ENCODE measurements at places on chromosomes 4 and X.

- no peak for DNase-seq
Measured at GRCh38 chr4:88854481-88854880, 156.9 kb upstream of the NAP1L5 start.

DNA sequence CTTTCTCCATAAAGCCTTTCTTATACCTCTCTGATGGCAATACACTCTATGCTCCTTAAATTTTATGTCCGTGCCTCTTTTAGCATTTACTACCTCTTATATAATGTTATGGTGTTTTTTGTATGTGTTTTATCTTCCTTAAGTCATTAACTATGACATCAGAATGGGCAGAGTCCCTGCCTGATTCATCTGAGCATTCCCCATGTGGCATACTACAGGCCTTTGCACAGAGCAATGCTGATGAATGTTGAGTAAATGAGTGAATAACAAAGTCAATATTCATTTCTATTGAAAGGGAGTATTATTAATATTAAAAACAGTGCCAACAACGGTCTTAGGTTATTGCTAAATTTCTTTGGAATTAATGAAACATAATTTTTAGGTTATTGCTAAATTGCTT, 18.8 kb upstream of the RPS6KA3 start:
- DNase-seq, result no peak

- no peak for DNase-seq
Measured at GRCh38 chr4:181728305-181728966, 514.8 kb upstream of the TENM3 start.

GRCh38 chr4:145289403-145290076, 109.2 kb upstream of the OTUD4 start:
- no peak for DNase-seq

DNA sequence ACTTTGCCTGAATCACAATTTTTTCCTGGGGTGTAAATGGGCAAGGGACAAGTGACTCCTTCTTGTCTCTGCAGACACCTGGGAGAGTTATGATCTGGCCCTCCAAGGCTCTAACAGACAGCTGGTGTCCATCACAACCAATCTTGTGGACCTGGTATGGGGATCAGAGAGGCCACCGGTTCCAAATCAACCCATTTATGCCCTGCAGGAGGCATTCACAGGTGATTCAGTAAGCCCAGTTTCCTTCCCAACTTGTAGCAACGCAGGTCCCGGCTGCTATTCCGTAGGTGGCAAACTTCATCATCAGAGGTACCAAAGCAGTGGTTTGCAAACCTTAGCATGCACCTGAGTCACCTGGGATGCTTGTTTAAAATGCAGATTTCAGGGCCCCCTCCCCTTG, 8.8 kb downstream of the XPNPEP2 start:
- no peak for DNase-seq

DNA sequence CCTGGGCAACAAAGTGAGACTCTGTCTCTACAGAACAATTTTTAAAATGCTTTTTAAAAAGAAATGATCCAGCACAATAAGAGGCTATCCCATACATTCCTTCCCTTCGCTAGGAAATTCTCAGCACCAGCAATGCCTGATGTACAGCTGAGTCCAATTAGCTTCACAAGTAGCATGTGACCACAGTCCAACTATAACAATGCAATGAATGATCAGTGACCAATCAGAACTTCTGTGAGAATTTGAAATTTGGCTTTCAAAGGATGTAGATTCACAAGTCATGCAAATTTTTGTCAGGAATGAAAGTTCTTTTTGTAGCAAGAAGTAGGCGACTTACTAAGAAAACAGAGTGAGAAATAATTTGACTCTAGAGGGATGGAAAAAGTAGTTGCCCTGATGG, 278.5 kb upstream of the UGT8 start:
- no peak for DNase-seq

DNA sequence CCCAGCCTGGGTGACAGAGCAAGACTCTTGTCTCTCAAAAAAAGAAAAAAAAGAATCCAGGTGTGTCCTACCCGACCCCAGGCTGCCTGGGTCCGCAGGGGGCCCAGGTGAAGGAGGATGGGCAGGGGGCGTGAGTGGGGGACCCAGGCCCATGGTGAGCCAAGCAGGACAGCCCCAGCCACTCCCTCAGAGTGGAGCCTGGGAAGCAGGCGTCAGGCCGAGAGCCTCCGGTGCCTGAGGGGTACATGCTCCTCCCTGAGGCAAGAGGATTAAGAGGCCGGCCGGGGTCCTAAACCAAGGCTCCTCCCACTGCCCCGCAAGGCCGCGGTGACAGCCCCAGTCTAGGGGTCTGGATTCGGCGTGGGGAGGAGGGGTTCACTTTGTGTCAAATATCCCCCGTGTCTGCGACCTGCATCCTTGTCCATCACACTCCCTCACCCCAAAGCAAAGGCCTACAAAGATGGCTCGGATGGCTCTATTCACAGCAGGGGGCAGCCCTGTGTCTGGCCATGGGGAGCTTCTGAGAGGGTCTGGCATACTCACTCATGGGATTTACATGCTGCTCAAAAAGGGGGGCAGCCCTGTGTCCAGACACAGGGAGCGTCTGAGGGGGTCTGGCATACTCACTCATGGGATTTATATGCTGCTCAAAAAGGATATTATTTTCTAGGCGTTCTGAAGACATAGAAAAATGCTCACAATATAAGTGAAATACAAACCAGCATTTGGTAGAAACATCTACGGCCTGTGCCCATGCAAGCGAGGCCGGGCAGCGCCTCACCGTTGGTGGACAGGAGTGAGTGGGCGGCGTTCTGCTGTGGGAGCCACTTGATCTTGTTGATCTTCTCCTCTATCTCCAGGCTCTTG, 94.6 kb downstream of the PPP2R2C start:
- DNase-seq, result no peak

DNA sequence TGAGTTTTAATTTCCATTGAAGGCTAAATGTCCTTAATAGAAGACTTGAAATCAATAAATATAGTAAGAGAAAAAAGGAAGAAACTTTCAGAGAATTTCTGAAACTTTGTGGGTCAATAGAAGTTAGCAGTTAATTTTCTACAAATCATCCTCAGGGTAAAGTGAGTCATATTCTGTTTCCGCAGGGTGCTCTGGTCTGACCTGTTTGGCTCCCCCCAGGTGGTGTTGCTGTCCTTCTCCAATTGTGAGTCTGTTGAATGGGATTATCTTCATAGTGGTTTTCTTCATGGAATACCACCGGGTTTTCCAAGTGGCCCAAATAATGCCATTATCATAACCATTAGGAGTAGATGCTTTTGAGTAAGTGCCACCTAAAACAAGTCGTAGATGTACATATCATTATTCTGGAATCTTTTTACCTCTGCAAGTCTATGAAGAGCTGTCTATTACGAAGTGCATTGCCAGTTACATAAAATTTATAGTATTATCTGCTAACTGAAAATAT, 7.7 kb downstream of the FGG start:
- DNase-seq, result no peak

DNA sequence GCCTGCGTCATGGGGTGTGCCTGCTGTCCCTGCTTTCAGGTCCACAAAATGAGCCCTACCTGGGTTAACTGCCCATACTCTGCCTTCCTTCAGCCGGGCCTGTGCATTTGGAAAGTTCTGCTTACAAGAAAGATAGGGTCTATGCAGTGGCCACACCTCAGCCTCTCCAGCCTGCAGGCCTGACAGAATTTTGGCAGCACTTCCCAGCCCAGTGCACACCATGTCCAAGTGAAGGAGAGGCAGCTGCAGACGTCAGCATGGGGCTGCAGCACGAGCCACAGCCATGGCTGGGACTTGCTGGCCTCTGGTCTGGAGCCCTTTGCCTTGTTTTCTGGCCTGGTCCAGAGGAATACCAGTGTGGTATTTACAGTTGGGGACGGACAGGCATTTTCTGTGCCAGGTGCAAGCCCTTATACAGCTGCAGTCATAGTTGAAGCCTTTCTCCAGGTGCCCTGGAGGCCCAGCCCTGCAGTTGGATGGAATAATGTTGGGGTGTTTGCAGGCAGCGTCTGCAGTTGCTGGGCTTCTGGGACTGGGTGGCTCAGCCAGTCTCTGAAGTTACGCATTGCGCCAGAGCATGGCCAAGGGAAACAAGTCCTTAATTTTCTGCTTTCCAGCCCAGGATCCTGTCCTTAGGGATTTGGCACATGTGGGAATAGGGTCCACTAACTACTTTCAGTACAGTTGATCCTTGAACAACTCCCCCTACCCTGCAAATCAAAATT, 26.2 kb downstream of the JADE1 start:
- no peak for DNase-seq

- no peak for DNase-seq
Measured at GRCh38 chrX:96176921-96177320, 507.7 kb upstream of the DIAPH2 start.

- no peak for DNase-seq
Measured at GRCh38 chr4:98937986-98938720, 9.2 kb upstream of the EIF4E start.

Measured in activated T-cell treated with anti-CD3 and anti-CD28 coated beads for 24 hours (primary cell).